ENCODE measurements at places on chromosomes 1 and 21.
A peak's percentile ranks its signal among the peaks of the same experiment; 100 is the strongest.

GRCh38 chr1:5980314-5981008 is 11.8 kb downstream of the NPHP4 start:
- DNase-seq = peak; percentile 88

DNA sequence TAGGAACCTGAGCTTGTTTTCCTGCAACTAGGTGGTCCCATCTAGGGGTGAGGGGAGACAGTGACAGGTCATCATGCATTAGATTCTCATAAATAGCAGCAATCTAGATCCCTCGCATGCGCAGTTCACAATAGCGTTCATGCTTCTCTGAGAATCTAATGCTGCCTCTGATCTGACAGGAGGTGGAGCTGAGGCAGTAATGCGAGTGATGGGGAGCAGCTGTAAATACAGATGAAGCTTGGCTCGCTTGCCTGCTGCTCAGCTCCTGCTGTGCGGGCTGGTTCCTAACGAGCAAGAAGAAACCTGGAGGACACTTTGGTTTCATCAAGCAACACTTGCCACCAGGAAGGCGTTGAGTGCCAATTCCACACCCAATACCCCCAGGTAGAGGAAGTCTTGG is 95.1 kb upstream of the OLIG2 start:
- no peak for DNase-seq

GRCh38 chr1:114671011-114671938 is 1.4 kb upstream of the DENND2C start:
- no peak for DNase-seq

GRCh38 chr1:64356636-64357256 is 113.2 kb upstream of the CACHD1 start:
- peak; percentile 46 for DNase-seq

DNA sequence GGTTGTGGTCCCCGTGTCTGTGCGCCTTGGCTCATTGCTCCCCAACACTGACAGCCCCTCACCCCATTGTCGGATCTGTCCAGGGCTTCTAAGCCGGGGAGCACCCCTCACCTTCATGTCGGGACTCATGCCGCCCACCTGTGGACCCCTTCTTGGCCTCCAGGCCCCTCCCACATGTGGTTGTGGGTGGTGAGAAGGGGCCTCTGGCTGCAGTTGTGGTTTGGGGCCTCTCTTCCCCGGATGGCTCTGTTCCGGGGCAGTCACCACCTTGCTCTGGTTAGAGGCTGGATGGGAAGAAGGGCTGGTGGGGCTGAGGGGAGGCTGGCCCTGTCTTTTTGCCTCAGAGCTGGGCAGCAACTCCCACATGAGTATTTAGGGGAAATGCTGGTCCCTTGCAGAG is 158.6 kb upstream of the C1orf174 start:
- DNase-seq = no peak

- no peak for DNase-seq
These were observed 59.1 kb downstream of the GLUL start for GRCh38 chr1:182332261-182333060.

DNA sequence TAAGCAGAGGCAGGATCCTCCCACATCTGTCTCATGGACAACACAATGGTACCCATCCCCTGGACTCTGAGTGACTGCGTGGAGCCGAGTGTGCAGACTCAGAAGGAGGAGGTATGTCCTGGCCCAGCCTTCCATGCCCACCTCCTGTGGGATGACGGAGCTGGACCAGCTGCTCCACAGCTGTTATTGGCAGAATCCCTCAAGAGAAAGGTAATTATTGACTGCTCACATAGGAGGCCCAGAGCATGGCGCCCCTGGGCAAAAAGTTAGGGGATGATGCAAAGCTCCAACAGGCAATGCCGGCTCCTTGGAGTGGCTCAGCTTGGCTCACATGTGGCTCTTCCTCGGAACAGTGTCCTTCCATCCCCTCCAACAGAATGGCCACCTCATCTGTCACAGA is 12.2 kb upstream of the ACTRT2 start:
- no peak for DNase-seq

DNA sequence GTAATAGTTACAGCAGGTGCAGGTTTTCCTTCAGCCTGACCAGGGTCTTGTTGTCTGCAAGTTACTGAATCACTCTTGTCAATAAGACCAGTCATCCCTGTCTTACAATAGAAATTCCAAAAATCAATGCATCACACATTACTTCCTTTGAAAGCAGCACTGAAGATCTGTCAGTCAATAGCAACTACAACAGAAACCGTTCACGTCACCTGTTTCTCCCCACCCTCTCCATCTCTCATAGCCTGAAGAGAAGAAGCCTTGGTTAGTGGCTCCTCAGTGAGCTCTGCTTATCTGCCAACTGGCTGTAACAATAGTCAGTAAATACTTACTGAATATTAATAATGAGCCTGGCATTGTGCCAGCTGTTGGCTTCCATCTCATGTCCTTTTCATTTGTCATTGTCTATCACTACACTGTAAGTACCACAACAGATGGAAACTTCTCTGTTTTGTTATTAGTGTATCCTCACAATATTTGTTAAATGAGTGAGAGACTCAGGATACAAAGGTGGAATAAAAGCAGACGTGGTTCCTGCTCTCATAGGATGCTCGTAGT is 195.2 kb downstream of the S1PR1 start:
- DNase-seq = no peak

GRCh38 chr1:218804014-218804785 is 369.5 kb upstream of the LYPLAL1 start:
- DNase-seq = no peak

GRCh38 chr1:246136477-246136876 is 370.6 kb downstream of the SMYD3 start:
- DNase-seq = no peak
